ENCODE measurements at places on chromosomes 2 and 18. TPM values are rescaled to one million over a fixed set of nuclear protein-coding genes. Genes with fewer than 3 reads are reported as not detected.

GRCh38 chr2:46434851-46435273, 44.5 kb upstream of the TMEM247 start:
- no peak for DNase-seq

MAP3K19 gene
- total RNA-seq = 5.3 TPM

ICOS gene
- 1.7 TPM for total RNA-seq

PSTPIP2 gene
- total RNA-seq = 6.7 TPM

Data from umbilical cord (tissue), 2 donors.